Large intestine (tissue), 12 donors: ENCODE measurements at places on chromosomes 11 and 22.

GRCh38 chr11:41983475-41983874, 524.0 kb upstream of the LRRC4C start:
- no peak for DNase-seq

GRCh38 chr11:1440066-1440465, 46.5 kb downstream of the MOB2 start:
- no peak for DNase-seq

- no peak for DNase-seq
These were observed 586 bp downstream of the LRP5 start for GRCh38 chr11:68312780-68313573.

DNA sequence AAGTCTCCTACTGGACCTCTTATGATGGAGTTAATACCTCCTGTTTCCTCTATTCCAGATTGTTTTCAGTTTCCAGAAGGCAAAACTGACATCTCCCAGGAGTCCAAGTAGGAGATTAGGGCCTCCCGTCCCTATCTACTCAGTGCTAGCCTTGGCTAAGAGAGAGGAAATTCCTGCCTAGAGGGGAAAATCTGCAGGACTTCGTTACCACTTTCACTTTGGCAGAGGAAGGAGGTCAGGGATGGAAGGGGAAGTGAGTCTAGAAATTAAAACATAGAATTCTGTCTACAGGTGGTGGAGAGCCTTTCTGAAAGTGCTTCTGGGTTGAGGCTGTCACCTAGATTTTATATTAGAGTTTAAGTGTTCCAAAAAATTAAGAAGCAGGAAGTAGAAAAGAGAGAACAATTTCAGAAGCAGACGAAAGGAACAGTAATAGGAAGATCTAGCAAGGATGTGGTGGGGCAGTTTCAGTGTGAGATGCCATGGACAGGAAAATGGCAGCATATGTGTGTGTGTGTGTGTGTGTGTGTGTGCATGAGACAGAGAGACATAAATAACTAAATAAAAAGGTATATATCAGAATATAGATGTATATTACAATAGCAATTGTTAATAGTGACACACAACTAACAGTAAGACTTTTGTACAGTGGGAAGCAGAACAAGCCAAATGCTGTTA, 2.4 kb upstream of the TRIM68 start:
- DNase-seq = no peak

DNA sequence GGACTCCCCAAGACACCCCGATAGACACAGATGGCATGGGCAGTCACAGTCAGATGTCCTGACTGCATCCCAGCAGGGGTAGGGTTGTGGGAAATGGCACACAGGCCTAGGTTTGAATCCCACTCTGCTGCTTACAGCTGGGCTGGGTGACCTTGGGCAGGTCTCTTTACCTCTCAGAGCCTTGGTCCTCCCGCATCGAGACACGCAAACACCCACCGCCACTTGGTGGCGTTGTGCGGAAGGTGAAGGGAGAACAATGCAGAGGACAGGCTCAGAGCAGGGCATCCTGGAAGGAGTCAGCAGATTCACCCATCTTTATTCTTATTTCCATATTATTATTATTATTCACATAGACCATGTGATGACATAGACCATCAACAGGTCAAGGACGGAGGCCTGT, 140.5 kb downstream of the MIAT start:
- no peak for DNase-seq

GRCh38 chr11:104291646-104292045, 127.7 kb upstream of the PDGFD start:
- DNase-seq = no peak

DNA sequence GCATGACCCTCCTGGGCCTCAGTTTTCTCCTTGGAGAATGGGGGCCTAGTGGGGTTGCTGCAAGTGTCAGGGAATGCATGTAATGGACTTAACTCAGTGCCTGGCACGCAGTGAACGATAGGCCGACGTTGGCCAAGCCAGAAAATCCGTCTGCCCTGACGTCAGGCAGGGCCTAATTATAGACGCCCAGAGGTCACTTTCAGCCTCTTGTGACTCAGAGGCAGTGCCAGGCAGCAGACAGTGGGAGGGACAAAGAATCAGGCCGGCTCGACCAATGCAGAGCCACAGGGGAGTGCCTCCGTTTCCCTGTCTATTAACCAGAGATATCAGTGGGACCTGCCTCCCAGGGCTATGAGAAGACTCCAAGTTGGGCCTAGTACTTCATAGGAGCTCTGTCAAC, 115.0 kb downstream of the MN1 start:
- DNase-seq = peak; percentile 88

- no peak for DNase-seq
These were observed 14.9 kb downstream of the CNTF start for GRCh38 chr11:58637371-58637770.

DNA sequence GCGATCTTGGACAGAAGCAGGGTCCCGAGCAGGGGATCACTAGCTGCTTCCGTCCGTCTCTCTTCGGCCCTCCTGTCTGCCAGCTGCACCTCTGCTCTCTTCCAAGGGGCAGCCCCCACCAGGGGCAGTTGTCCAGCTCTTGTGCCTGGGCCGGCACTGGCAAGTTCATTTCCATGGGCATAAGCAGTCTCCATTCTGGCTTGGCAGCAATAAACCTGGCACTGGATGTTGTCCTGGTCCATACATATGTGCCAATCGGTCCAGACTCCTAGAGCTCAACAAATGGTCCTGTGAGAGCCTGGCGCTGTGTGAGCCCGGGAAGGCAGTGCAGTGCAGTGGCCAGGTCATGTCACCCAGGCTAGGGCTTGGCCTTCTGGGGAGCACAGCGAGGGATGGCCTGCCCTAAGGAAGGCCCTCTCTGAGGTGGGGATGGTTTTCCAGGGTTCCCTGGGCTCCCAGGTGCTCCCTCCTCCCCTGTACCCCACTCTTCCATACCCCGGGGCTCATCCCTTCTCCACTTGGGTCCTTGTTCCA, 60.4 kb downstream of the RPS6KA4 start:
- DNase-seq = no peak

DNA sequence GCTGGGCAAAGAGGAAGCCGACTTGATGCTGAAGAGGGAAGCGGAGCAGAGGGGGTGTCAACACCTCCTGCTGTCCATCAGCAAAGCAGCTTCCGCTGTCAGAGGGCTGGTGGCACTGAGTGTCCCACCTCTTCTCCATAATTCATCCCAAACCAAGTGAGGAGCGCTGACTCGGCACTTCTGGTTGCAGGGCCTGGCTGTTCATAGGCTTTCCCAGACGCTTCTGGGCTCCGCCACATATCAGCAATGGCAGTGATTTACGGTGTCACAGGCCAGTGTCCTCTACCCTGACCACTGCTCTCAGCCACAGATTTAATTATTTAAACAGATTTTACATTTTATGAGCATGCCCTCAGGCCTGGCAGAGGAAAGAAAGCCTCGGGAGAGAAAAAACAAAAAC, 70.1 kb upstream of the TENM4 start:
- DNase-seq = no peak

GRCh38 chr22:40237241-40237640, 59.5 kb downstream of the TNRC6B start:
- DNase-seq = no peak

GRCh38 chr11:2534134-2534956, 89.5 kb downstream of the KCNQ1 start:
- no peak for DNase-seq

DNA sequence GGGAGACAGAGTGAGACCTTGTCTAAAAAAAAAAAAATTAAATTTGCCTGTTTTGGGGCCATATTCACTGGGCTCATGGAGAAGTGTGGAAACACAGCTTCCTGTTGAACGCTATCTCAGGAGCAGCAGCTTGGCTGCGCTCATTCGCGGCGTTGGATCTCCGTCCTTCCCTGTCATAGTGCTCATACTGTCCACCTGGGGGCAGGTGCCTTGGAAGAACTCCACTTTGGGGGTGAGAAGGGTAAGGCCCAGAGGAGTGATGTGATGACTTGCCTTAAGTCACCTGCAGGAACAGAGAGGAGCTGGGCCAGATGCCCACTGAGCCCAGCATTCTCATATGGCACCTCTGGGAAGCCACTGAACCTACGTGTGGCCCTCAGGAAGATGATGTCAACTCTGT, 82.8 kb downstream of the CABIN1 start:
- DNase-seq = no peak

DNA sequence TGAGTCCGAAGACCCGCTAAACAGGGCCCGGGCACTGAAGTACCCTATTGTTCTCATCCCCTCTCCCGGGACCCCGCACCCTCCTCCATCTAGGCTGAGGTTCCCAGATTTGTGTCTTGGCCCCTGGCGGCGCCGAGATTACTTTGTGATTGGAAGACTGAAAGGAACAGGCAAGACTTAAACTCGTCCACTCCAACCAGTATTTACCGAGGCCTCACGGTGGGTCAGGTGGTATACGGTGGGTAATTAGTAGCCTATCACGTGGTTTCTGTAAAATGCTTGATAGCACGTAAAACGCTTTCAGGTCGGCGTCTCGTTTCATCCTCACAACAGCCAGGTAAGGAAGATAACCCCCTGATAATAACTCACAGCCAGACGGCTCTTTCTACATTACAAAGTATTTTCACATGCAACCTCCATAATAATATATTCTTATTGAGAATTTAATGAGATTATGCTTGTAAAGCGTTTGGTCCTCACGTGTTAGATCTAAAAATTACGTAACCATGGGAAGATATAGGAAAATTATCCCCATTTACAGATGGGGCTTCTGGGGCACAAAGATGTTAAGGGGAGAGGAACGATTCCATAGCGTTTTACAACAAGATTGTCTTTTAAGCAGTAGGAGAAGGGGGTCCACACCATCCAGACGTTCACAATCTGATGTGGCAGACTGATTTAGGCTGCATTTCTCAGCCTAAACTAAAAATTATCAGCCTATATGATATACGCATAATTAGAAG, 642 bp upstream of the PIK3C2A start:
- DNase-seq = peak; percentile 94

- no peak for DNase-seq
These were observed 27.0 kb downstream of the MYBPC3 start for GRCh38 chr11:47325271-47326041.

DNA sequence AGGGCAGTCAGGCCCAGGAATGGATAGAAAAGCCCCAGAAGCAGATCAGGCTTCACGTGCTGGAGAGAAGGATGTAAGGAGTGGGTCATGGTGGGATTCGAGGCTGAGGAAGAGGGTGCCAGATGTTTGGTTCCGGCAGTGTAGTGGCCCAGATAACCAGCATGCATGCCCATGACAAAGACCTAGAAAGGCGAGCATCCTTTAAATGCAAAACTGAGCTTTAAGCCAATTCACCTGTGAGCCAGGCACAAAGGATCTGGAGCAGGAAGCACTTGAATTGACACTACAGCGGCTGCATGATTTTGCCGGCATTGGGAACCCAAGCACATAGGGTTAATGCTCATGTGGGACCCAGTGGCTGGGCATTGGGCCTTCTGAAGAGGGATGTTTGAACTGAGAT, 185.5 kb downstream of the TRIM29 start:
- no peak for DNase-seq

DNA sequence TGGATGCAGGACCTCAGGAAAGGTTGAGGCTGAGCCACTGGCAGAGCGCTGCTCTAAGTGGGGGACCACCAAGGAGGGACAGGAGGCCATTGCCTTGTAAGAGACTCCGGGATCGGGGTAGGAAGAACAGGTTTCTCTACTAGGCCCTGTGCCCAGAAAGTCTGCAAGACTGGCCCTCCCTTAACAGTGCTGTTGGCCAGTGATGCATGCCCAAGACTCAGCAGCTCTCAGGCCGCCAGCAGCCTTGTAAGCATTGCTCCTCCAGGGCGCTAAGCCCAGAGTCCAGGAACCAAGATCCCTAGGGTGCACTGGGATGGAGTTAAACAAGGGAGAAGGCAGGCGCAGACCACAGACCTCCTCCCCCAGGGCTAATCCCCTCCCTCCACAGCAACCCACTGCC, 39.3 kb upstream of the PANX1 start:
- DNase-seq = no peak

- no peak for DNase-seq
These were observed 155.7 kb downstream of the CEP164 start for GRCh38 chr11:117483372-117483771.

GRCh38 chr11:116871248-116871647, 33.8 kb upstream of the APOA1 start:
- DNase-seq = no peak

- DNase-seq = no peak
These were observed 1.4 kb downstream of the CEP57 start for GRCh38 chr11:95791709-95792033.

DNA sequence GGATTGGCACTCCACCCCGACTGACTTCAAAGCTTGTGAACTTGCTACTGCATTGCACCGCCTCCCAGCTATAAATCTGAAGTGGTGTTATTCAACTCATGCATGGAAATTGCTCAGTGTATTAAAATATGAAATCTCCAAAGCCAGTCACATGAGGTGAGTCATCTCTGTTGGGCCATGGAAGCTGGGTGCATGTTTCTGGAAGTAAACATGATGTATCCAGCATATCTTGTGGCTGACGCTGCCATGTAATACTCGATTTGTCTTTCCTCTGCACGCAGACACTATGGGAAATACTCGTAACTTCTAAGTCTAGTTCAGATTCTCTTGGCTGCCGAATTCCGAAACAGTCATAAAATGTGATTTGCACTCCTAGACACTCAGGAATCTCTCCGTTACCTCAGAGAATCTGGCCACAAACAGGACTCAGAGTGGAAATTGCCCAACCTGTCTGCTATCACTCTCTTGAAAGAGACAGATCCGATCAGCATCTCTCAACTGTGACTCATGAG, 154.9 kb upstream of the MPPED2 start:
- DNase-seq = no peak

- DNase-seq = peak; percentile 32
These were observed 388.4 kb downstream of the SOX6 start for GRCh38 chr11:15967966-15968365.

GRCh38 chr22:45238076-45238956, 2.4 kb downstream of the KIAA0930 start:
- DNase-seq = no peak

DNA sequence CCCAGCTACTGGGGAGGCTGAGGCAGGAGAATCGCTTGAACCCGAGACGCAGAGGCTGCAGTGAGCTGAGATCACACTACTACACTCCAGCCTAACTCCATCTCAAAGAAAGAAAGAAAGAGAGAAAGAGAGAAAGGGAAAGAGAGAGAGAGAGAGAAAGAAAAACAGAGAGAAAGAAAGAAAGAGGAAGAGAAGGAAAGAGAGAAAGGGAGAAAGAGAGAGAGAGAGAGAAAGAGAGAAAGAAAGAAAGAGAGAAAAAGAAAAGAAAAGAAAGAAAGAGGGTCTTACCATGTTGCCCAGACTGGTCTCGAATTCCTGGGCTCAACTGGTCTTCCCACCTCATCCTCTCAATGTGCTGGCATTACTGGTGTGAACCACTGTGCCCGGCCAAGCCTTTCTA, 22.3 kb downstream of the FBLN1 start:
- DNase-seq = no peak

DNA sequence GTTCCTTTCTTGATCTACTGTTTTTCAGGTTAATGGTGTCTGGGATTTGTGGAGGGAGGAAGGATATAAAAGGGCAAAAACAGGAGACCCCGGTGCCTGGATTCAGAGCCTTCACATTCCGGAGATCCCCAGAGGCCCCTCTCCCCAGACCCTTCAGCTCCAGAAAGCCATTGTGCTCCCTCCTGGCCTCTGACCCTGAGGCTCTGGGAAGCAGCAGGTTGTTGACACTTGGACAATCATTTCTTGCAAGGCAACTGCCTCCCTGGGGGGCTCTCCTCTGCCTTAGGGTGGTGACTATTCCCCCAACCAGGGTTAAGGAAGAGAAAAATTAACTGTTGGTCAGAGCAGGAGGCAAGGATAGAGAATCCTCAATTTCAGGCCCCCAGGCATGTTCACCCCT, 86.9 kb upstream of the NNMT start:
- peak; percentile 37 for DNase-seq

- DNase-seq = no peak
These were observed 5.4 kb upstream of the CRTAM start for GRCh38 chr11:122832721-122833470.

GRCh38 chr11:126345759-126346585, 9.5 kb upstream of the ST3GAL4 start:
- no peak for DNase-seq

- no peak for DNase-seq
These were observed 41.9 kb downstream of the MED15 start for GRCh38 chr22:20549232-20549841.
